ENCODE measurements at places on chromosomes 5 and 9.
A peak's percentile ranks its signal among the peaks of the same experiment; 100 is the strongest.

GRCh38 chr5:170513856-170514525, 10.2 kb downstream of the KCNIP1 start:
- no peak for DNase-seq

- DNase-seq: no peak
These were observed 44.4 kb upstream of the ABCA1 start for GRCh38 chr9:104972242-104972866.

DNA sequence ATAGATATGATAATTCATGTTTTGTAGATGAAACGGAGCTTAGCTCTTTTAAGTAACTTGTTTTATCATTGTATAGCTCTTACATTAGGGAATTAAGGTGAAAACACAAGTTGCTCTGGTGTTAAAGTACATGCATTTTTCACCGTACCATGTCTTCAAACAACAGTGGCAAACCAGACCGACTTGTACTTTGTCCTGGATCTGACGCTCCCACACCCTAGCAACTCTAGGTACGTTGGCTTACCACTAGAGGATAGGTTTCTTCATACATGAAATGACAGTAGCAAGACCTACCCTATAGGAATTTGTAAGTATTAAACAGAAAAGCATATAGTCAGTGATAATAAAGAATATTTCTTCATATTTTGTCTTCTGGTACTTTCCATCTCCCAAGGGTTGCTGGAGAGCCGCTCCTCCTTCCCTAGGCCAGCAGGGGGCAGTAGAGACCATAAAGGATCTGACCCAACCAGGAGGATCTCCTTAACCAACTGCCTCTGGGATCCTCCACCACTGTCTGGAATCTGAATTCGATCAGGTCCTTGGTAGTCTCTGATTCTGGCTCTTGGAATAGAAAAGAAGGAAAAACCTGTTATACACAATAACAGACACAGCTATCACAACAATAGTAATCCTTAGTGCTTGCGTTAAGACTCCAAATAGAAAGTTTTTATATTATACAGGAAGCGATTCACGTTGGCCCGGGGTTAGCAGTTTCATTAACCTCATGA, 136.7 kb downstream of the CAVIN4 start:
- peak; percentile 77 for DNase-seq

- no peak for DNase-seq
These were observed 284.3 kb downstream of the TAF11L14 start for GRCh38 chr5:17918373-17919104.

DNA sequence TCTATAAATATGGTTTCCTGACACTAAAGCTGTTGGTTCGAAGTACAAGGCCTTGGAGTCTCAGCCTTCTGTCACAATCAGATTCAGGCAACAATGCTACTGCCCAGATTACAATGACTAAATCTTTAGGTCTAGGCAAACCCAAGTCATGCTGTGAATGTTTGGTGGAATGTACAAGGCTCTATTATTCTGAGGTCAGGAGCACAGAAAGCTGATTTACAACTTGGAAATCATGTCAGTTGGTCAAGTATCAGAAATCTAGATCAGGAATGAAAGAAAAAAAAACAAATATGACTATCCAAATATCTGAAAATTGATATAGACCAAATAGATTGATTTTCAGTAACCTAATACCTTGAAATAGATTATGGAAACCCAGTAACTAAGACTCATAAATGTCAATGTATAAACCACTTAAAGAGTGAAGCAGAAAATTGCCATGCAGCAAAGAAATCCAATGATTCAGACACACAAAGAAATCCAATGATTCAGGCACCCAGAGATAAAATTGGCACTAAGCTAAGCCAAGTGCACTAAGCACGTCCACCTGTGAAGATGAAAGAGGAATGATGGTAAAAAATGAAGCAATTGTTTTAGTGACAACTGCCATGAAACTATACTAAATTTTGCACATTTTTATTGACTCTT, 588.0 kb upstream of the TUSC1 start:
- DNase-seq: no peak

- no peak for DNase-seq
These were observed 5.7 kb downstream of the IL3 start for GRCh38 chr5:132065951-132066701.

- peak; percentile 67 for DNase-seq
These were observed 34.3 kb upstream of the RPS23 start for GRCh38 chr5:82312373-82312856.

- peak; percentile 80 for DNase-seq
These were observed 639.0 kb downstream of the CCDC171 start for GRCh38 chr9:16191691-16192402.

DNA sequence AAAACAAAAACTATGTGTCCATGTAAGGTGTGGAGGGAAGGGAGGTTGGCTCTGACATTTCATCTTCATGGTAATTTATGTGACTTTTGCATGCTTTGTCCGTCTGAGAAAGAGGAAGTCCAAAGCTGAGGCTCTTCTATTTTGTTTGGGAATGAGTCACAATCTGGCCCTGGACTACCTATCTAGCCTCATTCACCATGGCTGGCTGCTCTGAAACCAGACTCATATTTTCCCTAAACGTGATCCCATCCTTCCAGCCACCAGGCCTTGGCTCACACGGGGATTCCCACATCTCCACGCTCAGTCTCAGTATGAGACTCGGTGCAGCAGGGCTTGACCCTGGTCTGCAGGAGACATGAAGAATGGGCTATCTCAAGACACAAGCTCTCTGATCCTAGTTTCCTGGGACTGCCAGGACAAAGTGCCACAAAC, 672.8 kb downstream of the ACTL7B start:
- DNase-seq: no peak

DNA sequence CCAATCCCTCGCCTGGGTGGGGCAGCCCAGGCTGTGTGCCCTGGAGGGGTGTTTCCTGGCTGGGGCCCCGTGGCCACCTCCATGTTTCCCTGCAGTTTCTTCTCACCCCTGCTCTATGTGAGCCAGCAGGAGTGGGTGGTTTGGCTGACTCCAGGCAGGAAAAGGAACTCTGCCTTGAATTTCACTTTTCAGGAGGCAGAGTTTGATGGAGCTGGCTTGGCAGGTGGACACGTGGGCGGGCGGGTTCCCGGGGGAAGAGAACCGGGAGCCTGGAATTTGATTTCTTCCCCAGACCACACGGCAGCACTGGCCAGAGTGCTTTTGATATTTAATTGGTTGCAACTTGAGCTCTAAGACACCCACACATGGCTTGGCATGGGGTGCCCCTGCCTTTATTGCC, 119.8 kb upstream of the PANK3 start:
- DNase-seq: no peak

DNA sequence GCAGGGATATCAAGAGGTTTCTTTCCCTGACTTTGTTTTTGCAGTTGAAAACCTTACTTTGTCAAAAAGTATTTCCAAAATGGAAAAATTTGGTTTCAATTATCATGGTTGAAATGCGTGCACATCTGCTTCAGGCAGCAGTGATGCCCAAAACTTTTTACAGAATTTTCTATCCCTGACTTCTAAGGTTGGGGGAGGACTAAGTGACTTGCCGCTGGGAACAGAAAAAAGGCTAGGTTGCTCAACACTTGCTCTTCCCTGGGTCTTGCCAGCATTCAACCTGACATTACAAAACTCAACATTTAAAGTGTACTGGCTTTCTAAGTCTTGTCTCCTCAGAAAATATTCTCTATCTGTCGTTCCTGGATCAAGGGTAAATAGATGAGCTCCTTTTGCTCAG, 4.7 kb downstream of the KLHL3 start:
- DNase-seq: no peak

DNA sequence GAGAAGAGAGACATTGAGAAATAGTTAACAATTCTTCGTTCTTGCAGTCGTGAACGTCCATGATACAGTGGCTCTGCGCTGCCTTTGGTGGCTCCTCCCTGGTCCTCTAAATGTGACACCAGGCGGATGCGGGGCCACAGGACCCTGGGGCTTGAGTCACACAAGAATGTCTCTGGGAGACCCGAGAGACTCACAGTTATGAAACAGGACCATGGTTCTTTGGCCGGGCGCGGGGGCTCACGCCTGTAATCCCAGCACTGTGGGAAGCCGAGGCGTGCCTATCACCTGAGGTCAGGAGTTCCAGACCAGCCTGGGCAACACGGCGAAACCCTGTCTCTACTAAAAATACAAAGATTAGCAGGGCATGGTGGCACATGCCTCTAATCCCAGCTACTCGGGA, 767 bp upstream of the ZDHHC11 start:
- DNase-seq: no peak

- DNase-seq: no peak
These were observed 124.6 kb upstream of the SARDH start for GRCh38 chr9:133862585-133863256.

DNA sequence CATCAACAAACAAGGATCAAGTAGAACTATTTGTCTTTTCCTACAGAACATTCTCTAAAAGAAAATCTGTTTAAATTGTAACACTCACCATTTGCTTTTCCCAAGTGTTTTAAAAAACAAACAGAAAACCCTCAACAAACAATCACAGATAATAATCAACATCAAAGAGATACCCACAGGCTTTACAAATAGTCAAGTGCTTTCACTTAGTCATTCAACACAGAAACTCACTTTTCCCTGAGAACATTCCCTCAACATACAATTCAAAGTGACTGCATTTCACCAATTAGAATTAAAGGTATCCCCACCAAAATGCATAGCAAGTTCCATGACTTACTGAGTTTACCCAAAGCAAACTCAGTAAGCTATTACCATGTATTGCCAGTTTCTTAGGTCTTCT, 144.9 kb downstream of the NR2F1-AS1 start:
- no peak for DNase-seq

DNA sequence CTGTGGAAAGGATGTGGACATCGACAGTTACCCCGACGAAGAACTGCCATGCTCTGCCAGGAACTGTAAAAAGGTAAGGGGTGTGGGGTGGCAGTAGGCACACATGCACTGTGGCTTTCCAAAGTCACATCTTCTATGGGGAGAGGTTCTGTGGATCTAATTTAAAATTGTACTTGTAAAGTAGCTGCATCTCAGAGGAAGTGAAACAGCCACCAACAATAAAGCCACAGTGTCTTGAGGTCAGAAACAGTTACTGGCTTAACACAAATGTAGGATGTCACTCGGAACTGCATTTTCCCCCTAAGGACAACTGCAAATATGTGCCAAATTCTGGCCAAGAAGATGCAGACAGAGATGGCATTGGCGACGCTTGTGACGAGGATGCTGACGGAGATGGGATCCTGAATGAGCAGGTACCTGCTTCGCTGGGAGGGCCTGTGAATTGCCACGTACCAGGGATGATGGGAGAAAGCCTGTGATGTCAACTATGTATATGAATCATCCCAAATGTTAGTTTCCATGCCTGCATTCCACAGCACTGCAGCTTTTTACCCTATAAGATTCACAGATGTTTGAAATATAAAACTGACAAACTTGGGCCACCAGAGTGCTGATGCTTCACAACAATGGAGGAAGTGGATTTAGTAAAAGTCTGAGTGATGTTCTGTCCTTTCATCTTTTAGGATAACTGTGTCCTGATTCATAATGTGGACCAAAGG, 35.3 kb downstream of the THBS4 start:
- DNase-seq: no peak

- peak; percentile 56 for DNase-seq
These were observed 210.9 kb downstream of the AOPEP start for GRCh38 chr9:94937214-94937903.

DNA sequence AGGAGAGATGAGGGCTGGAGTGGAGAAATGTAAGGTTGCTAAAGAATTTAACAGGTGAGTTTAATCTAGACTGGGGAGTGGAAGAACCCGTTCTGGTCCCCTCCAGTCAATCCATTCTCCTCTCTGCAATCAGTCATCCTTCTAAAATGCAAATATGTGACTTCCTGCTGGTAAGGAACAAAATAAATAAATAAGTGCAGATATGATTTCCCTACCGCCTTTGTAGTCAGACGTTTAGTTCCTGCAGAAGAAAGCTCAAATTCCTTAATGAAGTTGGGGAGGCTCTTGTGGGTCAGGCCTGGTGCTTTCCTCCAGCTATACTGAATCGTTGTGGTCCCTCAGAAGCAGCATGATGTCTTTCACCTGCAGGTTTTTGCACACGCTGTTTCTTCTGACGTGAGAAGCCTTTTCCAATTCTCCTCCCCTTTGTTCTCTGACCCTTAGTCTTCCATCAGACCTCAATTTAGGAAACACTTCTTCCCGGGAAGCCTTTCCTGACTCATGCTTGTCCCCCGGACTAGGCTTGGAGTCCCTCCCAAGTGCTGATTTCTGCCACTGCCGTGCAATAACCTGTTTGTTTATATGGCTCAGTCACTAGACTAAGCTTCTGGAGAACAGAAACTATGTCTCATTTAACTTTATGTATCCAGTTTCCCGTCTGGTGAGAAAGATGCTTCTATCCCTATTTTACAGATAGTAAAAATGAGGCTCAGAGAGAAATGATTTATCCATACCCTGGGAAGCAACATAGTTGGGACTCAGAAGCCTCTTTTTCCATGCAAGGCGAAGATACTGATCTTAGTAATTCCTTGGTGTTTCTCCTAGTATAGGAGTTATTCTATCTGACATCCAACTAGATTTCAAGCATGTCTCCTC, 1.3 kb downstream of the ATP6V1G1 start:
- DNase-seq: no peak

DNA sequence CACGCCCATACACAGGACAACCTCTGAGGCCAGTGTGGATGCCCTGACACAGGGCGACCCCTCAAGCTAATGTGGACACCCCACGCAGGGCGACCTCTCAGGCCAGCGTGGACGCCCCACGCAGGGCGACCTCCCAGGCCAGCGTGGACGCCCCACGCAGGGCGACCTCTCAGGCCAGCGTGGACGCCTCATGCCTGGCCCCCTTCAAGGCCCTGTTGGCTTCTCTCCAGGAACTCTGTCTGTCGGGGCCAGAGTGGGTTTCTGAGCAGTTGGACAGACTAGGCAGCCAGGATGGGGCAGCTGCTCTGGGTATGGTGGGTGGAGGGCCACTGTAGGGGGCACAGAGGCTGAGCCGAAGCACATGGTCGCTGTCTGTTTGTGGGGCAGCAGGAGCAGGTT, 47.4 kb downstream of the LMX1B start:
- no peak for DNase-seq

- DNase-seq: peak; percentile 49
These were observed 76.1 kb downstream of the HMHB1 start for GRCh38 chr5:143887903-143888665.

- DNase-seq: peak; percentile 44
These were observed 79.8 kb downstream of the MAT2B start for GRCh38 chr5:163585206-163585605.

GRCh38 chr9:78011049-78011448, 20.6 kb downstream of the GNAQ start:
- DNase-seq: no peak

DNA sequence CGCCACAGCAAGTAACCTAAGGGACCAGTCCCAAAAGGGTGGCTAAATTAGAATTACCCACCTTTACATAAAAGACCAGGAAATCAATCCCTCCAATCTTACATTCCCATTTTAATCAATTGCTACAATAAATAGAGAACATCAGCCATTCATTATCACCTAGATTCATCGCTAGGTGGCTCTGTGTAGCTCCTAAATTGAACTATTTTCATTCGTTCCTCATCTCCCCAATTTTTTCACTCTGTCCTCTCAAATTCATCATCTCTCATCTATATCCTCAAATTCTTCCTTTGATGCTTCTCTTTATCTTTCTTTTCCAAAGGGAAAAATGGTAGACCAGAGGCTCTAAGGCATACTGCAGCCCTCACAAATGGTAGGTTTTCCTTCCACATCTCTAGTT, 108.2 kb upstream of the TNC start:
- no peak for DNase-seq

- DNase-seq: no peak
These were observed 19.8 kb upstream of the PTPN3 start for GRCh38 chr9:109517901-109518377.
